ENCODE measurements at places on chromosomes 12 and 14. TPM values are rescaled to one million over a fixed set of nuclear protein-coding genes. Genes with fewer than 3 reads are reported as not detected.

Gene SERPINA12
- not detected for total RNA-seq

Gene APOF
- not detected for total RNA-seq

Gene RND1
- 4.1 TPM for total RNA-seq

Gene TAS2R9
- total RNA-seq, result not detected

Gene COX8C
- not detected for total RNA-seq

Gene NELL2
- total RNA-seq, result not detected

Gene PZP
- total RNA-seq, result 0.20 TPM

Gene ARF3
- total RNA-seq, result 119 TPM

Gene PRPH
- not detected for total RNA-seq

Gene WNT5B
- not detected for total RNA-seq

Gene C12orf50
- total RNA-seq, result not detected

Gene TAS2R50
- 0.20 TPM for total RNA-seq

Gene KRT85
- not detected for total RNA-seq

Gene GLIPR1L2
- total RNA-seq, result 0.05 TPM

Gene KRT71
- total RNA-seq, result not detected

Gene CCDC38
- total RNA-seq, result 0.15 TPM
